ENCODE measurements at places on chromosomes 13 and 19.

GRCh38 chr13:91085127-91085526 lies 262.4 kb upstream of the MIR17HG start:
- no peak for DNase-seq

DNA sequence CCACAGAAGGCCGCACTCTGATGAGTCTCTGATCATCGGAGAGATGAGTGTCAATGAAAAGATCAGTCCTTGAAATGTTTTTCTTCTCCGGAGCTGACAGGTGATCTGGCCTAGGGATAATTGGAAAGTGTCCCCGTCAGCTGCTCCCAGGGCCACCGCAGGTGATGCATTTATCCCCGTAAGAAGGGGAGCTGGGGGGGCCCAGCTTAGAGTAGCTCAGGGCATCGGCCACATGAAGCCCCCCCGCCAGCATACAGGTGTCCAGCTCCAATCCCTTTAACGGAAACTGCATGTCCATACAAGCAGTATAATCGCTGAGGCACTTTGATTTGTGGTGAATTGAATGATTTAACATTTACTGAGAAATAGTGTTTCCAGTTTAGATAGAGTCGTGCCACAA lies 27.7 kb downstream of the ATP4B start:
- DNase-seq, result no peak

DNA sequence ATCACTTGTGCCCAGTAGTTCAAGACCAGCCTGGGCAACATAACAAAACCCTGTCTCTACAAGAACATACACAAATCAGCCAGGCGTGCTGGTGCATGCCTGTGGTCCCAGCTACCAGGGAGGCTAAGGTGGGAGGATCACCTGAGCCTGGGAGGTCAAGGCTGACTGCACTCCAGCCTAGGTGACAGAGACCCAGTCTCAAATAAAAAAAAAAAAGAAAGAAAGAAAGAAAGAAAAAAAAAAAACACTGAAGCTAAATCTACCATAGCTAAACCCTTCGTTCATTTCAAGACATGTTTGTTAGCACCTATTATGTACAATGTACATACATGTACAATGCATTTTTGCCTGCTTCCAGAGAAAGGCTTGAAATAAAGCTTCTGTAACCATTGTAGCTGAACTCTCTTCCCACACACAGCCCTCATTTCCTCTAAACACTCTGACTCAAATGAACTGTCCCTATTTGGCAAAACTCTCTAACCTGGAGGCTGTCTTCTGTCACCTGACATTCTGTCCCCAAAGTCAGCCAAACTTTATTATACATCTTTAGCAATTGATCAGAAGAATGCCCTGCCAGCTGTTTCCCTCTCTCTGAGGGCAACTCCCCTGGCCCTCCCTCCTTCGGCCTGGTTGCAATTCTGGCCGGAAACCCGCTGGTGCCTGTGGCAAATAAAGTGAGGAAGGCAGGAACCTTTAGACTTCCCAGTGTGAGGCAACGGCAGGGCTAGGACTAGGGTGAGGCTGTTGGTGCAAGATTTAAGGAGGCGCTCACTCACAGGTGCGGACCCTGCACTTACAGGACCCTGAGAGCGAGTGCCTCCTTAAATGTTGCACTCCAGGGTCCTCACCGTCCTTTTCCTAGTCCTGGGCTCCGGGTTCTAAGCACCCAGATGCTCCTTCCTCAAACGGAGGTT lies 1.8 kb downstream of the ETHE1 start:
- no peak for DNase-seq

DNA sequence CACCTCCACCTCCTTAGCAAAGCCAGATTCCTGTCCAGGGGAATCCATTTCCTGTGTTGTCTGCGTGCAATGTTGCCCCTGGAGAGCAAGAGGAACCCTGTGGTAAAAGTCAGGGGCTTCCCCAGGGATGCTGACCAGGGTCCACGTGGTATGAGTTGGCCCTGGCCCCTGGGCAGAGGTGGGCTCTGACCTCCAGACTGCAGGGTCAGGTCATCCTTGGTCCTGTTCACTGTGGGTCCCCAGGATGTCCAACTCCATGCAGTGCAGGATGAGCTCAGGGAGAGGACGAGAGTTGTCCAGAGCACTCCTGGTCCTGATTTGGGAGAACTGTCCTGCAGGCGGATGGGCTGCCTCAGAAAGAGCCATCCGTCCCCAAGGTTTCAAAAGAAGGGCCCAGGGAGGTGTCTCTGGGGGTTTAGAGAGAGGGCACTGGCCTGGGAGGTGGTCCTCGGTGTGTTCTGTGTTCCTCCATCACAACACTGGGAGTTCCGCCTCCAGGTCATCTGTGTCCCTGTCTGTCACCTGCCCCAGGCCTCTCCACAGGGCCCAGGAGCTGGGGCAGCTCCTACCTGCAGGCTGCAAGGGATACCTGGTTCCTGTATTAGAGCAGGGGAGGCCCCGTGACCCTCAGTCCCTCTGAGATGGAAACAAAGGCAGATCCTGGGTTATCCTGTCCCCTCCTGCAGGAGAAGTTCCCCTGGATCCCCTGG lies 1.2 kb upstream of the CEACAM4 start:
- no peak for DNase-seq

- DNase-seq, result no peak
Measured at GRCh38 chr19:958967-959855, 24.9 kb upstream of the WDR18 start.

DNA sequence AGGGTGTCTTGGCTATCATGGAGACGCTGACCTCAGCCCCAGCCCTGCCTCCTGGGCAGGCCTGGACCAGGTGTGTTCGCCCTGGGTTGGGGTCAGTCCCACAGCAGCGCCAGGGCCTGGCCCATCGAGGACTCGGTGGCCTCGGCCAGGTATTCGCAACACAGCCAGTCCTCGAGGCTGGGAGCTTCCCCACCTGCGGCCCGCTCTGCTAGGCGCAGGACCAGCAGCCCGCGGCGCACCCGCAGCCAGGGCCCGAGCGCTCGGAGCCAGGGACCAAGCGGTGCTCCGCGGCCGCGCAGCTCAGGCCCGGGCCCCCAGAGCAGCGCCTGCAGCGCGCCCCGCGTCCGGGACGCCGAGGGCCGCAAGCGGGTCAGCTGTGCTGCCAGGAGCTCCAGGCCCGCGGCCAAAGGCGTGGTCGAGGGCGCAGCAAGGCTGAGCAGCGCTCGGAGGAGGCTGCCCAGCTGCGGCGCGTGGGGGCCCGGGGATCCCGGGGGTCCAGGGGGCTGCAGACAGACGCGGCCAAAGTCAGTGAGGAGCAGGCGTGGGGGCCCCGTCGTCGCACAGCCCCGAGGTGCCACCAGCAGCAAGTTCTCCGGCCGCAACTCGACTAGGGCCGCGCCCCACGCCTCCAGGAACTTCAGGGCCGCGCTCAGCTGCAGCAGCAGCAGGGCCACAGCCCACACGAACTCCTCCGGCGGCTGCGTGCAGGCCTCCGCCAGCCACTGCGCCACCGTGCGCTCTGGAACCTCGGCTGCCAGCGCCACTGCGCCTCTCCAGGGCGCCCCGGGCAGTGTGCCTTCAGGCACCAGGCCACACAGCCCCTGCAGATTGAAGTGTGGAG lies 6.2 kb downstream of the PEAK3 start:
- no peak for DNase-seq

- DNase-seq, result no peak
Measured at GRCh38 chr19:27657271-27658051, 1555.5 kb downstream of the UQCRFS1 start.

GRCh38 chr19:23440207-23440606 lies 44.9 kb upstream of the ZNF91 start:
- DNase-seq, result peak; percentile 1

- no peak for DNase-seq
Measured at GRCh38 chr13:39091586-39091985, 53.3 kb downstream of the NHLRC3 start.

DNA sequence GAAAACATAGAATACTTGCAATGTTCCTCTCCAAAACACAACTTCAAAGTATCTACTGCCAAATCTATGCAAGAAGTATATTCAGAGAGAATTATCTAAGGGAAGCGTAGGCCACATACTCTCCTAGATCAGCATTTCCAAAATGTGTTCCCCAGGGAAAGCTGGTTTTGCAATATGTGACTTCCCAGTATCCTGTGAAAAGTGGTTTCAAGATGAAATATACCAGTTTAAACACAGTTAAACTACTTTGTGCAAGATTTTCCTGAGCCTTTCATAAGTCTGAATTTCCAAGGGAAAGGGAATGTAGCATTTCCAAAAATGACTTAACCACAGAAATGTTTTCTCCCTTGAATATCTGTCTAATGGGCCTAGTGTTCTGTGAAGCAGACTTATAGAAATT lies 7.6 kb downstream of the STARD13 start:
- DNase-seq, result no peak

GRCh38 chr13:97905517-97905916 lies 48.0 kb upstream of the IPO5 start:
- no peak for DNase-seq

DNA sequence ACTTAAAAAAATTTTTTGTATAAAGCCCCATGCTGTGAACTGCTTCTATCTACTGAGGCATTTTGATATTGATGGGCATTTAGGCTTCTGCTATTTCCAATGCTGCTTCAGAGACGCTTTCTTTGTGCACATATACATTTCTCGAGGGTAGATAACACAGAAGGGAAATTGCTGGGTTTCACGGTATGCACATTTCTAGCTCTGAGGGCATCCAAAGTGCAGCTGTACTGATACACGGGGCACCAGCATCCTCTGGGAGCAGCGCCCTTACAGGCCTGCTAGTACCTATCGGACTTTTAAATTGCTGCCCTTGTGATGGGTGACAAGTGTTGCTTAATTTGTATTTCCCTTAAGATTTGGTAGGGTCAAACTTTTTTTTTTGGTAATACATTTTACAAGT lies 88.6 kb downstream of the KCTD15 start:
- no peak for DNase-seq

DNA sequence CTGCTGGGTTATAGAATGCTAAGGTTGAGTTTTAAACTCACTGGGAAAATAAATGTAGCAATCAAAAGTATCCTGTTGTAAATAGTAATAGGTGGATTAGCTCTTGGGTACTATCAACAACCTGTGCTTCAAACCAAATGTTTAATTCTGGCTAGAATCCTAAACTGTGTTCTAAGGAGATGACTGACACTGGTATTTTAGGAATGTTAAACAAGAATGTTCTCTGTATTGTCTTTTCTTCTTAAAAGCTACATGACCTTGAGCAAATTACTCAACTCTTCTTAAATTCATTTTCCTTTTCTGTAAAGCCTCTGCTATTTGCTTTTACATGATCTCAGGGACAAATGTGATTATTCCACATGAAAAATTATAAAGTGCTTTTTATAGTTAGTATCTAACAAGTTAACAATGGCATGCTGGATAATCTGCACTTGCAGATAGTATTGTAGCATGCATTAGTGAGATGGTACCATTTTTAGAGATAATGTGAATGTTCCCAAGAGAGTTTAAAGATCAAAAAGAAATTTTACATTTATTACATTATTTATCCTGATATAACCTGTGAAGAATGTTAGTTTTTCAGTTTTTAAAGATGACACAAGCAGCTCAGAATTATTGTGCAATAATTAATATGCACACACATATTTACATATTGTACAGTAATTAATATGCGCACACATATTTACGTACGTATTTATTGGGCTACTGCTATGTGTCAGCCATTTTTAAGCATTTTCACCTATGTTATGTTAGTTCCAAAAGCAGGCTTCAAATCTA lies 13.6 kb upstream of the EPSTI1 start:
- no peak for DNase-seq

DNA sequence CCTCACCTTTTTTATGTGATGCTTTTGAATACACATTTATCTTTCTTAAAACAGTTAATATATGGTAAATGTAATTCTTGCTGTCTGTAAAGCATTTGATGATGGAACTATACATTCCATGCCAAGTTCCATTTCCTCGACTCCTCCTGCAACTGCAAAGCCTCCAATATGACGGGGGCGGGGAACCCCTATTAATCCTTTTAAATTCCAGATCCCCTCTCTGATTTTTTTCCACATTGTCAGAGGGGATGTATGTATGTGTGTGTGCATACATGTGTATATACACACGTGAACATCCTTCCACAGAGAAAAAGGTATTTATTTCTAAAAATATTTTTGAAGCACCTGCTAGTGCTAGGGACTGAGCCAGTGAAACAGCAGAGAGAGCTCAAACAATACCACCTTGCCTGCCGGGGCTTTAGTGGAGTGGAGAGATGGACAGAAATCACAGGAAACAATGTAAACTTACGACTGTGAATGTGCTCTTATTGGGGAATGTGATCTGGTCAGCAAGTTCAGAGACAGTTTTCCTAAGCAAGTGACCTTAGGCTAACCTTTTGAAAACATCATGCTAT lies 25.3 kb upstream of the MAB21L1 start:
- no peak for DNase-seq

DNA sequence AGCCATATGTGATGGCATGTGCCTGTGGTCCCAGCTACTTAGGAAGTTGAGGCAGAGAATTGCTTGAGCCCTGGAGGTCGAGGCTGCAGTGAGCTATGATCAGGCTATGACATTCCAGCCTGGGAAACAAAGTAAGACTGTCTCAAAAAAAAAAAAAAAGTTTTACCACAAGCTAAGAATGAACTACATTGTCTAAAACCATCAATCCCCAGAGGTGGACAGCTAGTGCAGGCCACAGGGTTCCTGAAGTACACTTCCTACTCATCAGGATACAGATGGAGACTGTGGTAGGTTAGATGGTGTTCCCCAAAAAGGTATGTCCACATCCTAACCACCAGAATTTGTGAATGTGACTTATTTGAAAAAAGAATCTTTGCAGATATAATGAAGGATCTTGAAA lies 63.5 kb upstream of the DOCK9 start:
- no peak for DNase-seq

GRCh38 chr13:20311596-20311995 lies 79.5 kb upstream of the GJB6 start:
- DNase-seq, result no peak

- DNase-seq, result no peak
Measured at GRCh38 chr13:113962386-113962785, 11.5 kb downstream of the C13orf46 start.

- DNase-seq, result no peak
Measured at GRCh38 chr19:483332-484072, 12.8 kb upstream of the MADCAM1 start.

DNA sequence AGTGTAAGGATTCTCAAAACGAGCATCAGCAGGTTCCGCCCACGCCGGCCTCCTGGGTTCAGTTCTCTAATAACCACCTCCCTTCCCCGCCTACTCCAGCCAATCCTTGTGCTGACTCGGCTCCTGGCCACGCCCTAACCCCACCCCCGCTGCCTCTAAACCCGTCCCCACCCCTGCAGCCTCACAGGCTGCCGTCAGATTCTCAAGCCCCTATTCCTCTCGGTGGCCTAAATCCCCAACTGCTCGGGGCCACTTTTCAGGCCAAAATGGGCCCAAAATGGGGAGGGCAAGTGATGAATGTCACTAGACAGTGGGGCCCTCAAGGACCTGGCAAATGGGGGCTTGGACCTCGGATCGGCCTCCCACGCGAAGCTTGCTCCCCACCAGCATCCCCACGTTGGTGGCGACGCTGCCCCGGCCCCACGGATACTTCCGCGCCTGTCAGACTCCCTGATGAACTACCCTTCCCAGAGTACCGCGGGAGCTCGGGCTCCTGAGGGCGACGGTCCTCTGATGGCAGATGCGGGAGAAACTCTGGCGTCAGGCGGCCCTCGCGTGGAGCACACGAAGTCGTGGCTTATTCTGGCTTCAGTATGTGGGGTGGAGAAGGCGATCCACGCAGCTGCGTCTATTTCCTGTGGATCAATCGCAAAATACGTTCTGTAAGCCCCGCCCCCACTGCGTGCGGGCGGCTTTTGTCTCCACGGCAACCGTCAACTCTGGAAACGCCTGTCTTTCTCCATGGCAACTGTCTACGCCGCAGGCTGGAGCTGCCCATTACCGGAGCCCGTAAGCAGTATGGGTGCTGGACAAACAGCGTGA lies 24.8 kb downstream of the ZNF473 start:
- DNase-seq, result peak; percentile 69
